T-helper 1 cell treated with Interleukin-12 subunit alpha and Interleukin-12 subunit beta and Interleukin-4 antibody, amounts not matched to agents 30 ng/mL and 1 ng/mL, for 36 hours (primary cell): ENCODE measurements at places on chromosomes 1 and 21. TPM values are rescaled to one million over a fixed set of nuclear protein-coding genes. Genes with fewer than 3 reads are reported as not detected.

CHI3L1 gene
- not detected in 2 replicates for total RNA-seq

PTCH2 gene
- total RNA-seq = 0.98 and 1.3 TPM in 2 replicates

IRF6 gene
- 0.15 TPM in 1 of 2 replicates, not detected in the other for total RNA-seq

S100A2 gene
- total RNA-seq = 0.78 TPM in 1 of 2 replicates, not detected in the other

SLC26A9 gene
- total RNA-seq = not detected in 2 replicates

REN gene
- total RNA-seq = not detected in 2 replicates

SEC16B gene
- not detected in 2 replicates for total RNA-seq

EFNA1 gene
- total RNA-seq = not detected in 2 replicates

FOXD2 gene
- total RNA-seq = 0.20 and 0.27 TPM in 2 replicates

XPR1 gene
- 21.8 and 24.2 TPM in 2 replicates for total RNA-seq

TIMM17A gene
- total RNA-seq = 60.5 and 65.6 TPM in 2 replicates

MARK1 gene
- total RNA-seq = not detected in 2 replicates

DMRTA2 gene
- not detected in 2 replicates for total RNA-seq

TNNI3K gene
- total RNA-seq = not detected in 2 replicates

SCMH1 gene
- total RNA-seq = 11.7 and 15.1 TPM in 2 replicates

LORICRIN gene
- total RNA-seq = not detected in 2 replicates

C1orf216 gene
- 17.6 and 20.8 TPM in 2 replicates for total RNA-seq
